Lower leg skin (tissue), 4 donors: ENCODE measurements at places on chromosomes 5 and 9. TPM values are rescaled to one million over a fixed set of nuclear protein-coding genes. Genes with fewer than 3 reads are reported as not detected.

- no peak for DNase-seq
These were observed 26.6 kb upstream of the CCDC180 start for GRCh38 chr9:97280755-97281330.

DNA sequence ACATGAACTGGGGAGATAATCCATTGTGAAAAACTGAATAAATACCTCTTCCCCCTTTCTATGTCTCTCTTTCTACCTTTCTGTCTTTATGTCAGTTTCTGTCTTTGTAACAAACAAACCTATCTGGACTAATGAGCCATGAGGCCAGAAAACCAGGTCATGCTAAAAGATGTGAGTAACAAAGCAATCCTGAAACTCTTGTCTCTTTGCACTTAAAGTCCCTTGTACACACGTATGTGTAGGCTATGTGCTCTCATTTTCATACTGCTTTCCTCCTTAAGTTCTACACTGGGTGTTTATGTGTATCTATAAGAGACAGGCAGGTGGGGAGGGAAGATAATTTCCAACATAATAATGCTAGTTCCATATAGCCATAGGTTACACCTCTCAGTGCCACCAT lies 123.8 kb upstream of the PTGER4 start:
- DNase-seq = no peak

DNA sequence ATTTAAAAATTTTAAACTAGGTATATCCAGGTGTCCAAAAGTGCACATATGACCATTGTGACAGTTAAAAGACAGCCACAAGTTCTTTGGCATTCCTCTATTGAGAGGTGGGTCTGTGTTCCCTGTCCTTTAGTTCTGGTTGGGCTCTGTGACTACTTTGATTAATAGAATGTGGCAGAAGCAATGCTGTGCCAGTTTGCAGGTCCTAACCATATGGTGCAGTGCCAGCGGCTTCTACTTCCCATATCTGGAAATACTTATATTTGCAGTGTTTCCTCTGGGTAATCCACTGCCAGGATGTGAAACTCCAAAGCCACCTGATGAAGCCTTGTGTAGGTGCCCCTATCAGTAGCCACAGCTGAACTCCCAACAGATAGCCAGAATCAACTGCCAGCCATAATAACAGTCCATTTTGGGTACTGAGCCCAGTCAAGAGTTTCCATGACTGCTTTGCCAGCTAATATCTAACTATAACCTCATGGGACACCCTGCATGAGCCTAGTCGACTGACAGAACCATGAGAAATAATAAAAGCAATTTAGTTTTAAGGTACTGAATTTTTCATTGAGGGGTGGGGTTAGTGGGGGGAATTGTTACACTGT lies 361.0 kb upstream of the SEMA6A start:
- no peak for DNase-seq

DNA sequence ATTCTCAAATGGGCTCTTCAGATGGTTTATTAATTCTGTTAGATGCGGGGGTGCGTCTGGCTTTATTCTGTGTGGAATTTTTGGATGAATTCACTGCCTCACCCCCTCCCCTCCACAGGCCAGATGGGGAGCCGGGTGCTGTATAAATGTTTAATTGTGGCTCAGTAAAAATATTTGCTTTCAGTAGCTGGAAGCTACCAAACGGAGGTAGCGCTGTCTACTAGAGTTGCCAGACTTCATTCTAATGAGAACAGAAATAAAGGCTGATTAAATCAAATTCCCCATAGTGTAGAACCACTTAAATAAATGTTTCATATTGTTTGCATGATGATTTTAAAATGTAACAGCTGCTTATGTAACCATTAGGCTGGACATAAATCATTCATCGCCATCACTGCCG lies 34.5 kb upstream of the KCNMB1 start:
- DNase-seq = no peak

- peak; percentile 89 for DNase-seq
These were observed 30.4 kb downstream of the JADE2 start for GRCh38 chr5:134555890-134556311.

GRCh38 chr5:3535414-3536211 lies 60.0 kb upstream of the IRX1 start:
- no peak for DNase-seq

GRCh38 chr9:34578241-34579103 lies 11.1 kb downstream of the CNTFR start:
- no peak for DNase-seq

DNA sequence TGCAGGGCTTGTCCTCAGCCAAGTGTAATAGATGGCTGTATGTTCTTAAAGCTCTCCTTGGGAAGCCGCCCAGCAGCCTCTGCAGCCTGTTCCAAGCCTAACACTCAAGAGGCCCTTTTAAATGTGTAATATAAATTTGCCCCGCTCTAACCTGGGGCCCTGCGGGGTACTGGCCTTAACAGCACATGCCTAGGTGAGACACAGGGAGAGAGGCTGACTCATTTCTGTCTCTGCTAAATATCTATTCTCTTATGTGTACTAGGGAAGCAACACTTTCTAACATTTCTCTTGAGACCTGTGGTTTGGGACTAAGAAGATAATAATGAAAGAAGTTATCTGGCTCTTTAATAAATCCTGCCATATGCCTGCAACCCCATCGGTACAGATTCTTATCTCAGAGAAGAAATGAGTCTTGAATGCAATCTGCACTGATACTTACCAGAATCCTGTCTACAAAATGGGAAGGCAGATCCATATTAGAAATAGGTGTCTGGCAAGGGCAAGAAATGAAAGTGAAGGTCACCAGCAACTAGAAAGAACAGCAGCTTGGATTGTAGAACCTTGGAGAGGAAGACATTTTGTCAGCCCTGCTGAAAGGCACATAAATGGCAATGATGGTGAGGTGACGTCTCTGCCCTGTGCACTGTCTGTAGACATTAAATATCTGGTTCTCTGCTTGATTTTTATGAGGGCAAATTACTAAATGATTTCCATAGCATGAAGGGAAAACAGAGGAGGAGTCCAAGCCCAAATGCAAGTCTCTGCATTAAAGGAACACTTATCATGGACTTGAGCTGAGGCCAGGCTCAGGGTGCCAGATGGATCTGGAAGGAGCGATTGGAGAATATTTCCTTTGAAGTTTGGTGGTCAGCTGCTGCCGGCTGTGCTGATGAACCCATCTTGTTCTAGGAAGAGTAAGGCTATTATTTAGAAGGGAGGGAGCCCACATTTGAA lies 14.5 kb upstream of the TGFBI start:
- no peak for DNase-seq

Gene FREM1
- 2.8 TPM for total RNA-seq

Gene ZNF782
- 13.4 TPM for total RNA-seq

- no peak for DNase-seq
These were observed 99.1 kb downstream of the BNC2 start for GRCh38 chr9:16771356-16771755.

DNA sequence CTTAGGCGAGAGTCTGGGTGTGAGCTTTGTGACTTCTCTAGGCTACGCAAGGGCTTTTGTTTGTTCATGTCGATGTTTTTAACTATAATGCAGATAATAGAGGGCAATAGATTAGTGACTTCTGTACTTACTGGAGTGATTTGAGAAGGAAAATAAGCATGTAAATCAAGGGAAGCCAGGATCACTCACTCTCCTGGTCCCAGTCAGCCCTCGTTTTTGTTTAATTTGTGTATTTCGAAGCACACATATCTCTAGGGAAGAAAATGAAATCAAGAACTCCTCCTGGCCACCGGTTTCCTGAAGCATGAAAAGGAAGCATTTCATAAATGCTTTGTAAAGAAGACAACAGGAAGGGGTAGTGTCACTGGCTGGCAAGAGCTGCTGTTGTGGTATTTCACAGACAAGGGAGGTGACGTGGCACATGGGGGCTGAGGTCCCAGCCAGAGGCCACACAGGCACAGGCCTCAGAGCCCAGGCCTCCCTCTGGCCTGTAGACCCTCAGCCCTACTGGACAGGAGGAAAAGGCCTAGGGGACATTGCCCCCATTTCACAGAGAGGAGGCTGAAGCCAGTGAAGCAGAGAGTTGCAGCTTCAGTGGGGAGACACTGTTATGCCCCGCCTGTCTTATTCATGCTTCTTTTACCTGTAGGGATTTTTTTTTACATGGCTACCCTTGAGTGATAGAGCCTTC lies 34.1 kb downstream of the IRF1 start:
- DNase-seq = peak; percentile 71

GRCh38 chr5:1641041-1641440 lies 117.3 kb upstream of the LPCAT1 start:
- DNase-seq = no peak

- DNase-seq = no peak
These were observed 49.8 kb upstream of the PALM2AKAP2 start for GRCh38 chr9:109730228-109730627.

DNA sequence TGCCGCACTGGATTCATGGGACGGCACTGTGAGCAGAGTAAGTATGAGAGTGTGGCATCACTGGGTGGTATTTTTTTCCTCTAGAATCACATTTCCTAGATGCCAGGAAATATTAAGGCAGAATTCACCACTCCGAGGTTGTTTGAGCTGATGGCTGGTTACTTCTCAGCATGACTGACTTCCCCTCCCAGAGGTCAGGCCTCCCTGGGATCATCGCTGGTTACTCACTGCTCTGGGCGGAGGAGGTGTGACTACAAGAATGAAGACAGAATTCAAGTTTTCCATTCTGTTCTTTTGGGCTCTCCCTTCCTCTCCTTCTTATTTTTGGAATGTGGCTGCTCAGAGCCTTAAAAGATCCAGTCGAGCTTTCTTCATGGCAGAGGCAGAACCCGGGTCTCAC lies 76.6 kb upstream of the PRRC1 start:
- no peak for DNase-seq

Gene ATP6V1G1
- 152 TPM for total RNA-seq

DNA sequence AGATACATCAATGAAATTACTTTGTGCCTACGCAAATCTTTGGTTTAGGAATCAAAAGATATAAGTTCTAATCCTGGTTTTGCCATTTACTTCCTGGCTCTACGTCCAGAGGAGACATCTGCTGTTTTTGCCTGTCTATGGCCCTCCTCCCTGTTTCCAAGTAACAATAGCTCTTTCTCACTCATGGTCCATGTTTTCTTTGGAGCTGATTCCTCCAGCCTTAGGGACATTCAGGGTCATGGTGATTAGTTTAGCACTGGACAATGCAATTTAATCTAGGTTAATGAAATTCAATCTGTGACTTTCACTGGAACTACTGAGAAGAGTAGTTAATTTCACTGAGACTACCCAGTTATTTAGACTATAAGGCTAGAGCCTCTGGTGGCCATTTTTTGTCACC lies 170.6 kb downstream of the SEMA6A start:
- DNase-seq = no peak

DNA sequence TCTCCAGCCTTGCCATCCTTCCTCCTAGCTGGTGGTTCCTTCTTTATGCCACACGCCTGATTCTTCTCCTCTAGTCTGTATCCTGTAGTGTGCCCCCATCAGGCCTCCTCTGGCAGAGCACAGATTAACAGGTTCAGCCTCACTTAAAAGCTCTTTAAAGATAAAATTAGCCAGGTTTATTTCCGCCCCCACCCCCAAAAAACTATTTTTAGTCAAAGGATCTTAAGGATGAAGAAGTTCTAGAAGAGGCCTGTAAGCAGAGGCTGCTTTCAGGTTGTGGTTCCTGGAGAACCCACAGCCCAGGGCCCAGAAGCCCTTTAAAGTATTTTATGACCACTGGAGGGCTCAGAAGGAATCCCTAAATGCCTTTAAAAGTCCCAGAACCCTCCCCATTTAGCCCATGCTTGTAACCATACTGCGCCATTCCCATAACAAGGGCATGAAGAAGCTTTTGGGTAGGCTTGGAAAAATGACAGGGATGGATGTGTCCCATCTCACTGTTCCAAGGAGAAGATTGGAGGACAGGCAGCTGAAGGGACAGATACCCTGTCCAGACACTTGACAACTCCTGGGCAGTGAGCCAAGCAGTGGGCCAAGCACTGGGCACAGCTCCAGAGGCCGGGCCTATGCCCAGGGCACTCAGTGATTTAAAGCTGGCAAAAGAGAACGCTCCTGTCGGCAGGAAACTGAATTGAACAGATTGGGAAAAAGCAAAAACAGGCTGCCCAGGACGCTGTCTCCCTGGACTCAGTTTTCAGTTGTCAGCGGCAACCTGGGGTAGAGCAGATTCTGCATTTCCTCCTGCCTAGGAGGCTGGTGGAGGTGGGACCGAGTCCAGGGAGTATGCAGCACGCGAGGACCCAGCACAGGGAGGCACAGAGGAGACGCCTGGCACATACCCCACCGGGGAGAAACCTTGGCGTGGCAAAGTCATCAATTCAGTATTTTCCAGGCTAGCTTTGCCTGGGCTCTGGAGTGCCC lies 106.3 kb upstream of the SSBP2 start:
- peak; percentile 87 for DNase-seq

DNA sequence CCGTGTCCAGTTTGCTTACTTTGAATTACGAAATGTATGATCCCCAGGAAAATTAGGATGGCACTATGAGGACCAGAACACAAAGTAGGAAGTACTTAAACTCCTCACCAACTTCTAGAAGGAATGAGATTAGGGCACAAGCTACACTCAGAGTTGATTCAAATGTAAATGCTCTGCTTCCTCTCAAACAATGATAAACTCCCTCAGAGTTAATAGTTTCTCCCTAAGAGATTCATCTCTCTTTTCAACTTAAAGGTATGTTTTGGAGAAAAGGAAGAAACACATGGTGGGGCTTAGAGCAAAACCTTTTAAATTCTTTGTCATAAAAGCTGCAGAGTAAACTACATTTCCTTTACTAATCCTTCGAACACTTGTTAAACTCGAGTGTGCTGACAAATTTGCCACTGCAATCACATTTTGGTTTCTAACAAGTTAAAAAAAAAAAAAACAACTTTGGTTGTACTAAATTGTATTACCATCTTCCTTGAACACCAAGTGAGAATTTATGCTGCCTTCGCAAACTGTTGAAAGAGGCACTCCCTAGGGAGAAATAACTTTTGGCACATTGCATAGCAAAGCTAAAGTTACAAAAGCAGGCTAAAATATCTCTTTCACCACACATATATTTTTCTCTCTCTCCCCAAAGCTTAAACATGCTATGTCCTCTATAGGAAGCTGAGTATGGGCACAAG lies 66.6 kb downstream of the DENND1A start:
- DNase-seq = peak; percentile 19

DNA sequence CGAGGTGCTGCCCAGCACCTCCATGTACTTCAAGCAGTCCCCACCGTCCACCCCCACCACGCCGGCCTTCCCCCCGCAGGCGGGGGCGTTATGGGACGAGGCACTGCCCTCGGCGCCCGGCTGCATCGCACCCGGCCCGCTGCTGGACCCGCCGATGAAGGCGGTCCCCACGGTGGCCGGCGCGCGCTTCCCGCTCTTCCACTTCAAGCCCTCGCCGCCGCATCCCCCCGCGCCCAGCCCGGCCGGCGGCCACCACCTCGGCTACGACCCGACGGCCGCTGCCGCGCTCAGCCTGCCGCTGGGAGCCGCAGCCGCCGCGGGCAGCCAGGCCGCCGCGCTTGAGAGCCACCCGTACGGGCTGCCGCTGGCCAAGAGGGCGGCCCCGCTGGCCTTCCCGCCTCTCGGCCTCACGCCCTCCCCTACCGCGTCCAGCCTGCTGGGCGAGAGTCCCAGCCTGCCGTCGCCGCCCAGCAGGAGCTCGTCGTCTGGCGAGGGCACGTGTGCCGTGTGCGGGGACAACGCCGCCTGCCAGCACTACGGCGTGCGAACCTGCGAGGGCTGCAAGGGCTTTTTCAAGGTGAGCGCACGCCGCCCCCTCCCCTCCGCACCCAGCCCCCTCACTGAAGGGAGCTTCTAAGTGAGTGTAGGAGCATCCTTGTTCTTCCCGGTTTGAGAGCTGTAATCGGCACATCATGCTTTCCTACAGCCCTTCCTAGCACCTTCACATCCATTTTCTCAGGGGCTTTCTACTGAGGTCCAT lies 6.9 kb downstream of the NR4A3 start:
- DNase-seq = no peak

GRCh38 chr9:104856413-104856941 lies 71.5 kb downstream of the ABCA1 start:
- DNase-seq = no peak

Gene CEMIP2
- total RNA-seq = 27.3 TPM

Gene SLC34A1
- total RNA-seq = 0.12 TPM

Gene SPINK7
- 8.2 TPM for total RNA-seq

Gene ANKRD34B
- total RNA-seq = not detected
